ENCODE measurements at places on chromosomes 2 and 18. TPM values are rescaled to one million over a fixed set of nuclear protein-coding genes. Genes with fewer than 3 reads are reported as not detected.

The ALKAL2 gene
- 2.7 TPM for total RNA-seq

The CCBE1 gene
- 8.0 TPM for total RNA-seq

The DOCK10 gene
- total RNA-seq, result 14.0 TPM

The LOXHD1 gene
- 0.15 TPM for total RNA-seq

The MFSD6 gene
- 71.8 TPM for total RNA-seq

The KCNG2 gene
- total RNA-seq, result not detected

The UGGT1 gene
- total RNA-seq, result 35.9 TPM

The GPR35 gene
- total RNA-seq, result 84.3 TPM

The DNAJC5G gene
- not detected for total RNA-seq

The COLEC11 gene
- total RNA-seq, result 1.2 TPM

The CPO gene
- total RNA-seq, result not detected

The VWC2L gene
- total RNA-seq, result not detected

The UGT1A4 gene
- 4.0 TPM for total RNA-seq

The CRACDL gene
- 22.4 TPM for total RNA-seq

The KCTD18 gene
- 13.5 TPM for total RNA-seq

The GEN1 gene
- total RNA-seq, result 13.5 TPM

The LAMA3 gene
- total RNA-seq, result 98.0 TPM

The RAD51AP2 gene
- not detected for total RNA-seq

The IL18R1 gene
- total RNA-seq, result 3.0 TPM

The SERPINB10 gene
- total RNA-seq, result not detected

The DSG1 gene
- total RNA-seq, result not detected

The STARD6 gene
- total RNA-seq, result not detected

The SERTAD2 gene
- 20.5 TPM for total RNA-seq

The MC5R gene
- not detected for total RNA-seq

The ANKRD30BL gene
- total RNA-seq, result not detected

The UCN gene
- total RNA-seq, result 0.52 TPM

The GNLY gene
- total RNA-seq, result 11.8 TPM

The SETBP1 gene
- total RNA-seq, result 21.2 TPM

The ALPI gene
- 21.1 TPM for total RNA-seq

The TCF23 gene
- total RNA-seq, result not detected

The SNORC gene
- total RNA-seq, result 38.2 TPM

The CCDC178 gene
- not detected for total RNA-seq

The NPAS2 gene
- total RNA-seq, result 59.6 TPM

The ASAP2 gene
- total RNA-seq, result 63.8 TPM

The RFX8 gene
- total RNA-seq, result not detected

The FAM124B gene
- total RNA-seq, result 0.53 TPM

The TP53I3 gene
- 109 TPM for total RNA-seq

The KLF7 gene
- 7.5 TPM for total RNA-seq

The DYSF gene
- total RNA-seq, result 2.4 TPM
